Stimulated activated CD8-positive, alpha-beta memory T cell treated with anti-CD3 and anti-CD28 coated beads, Interleukin-2, amount 100 ng/mL, for 48 hours (primary cell): ENCODE measurements at places on chromosomes 1 and 21.

DNA sequence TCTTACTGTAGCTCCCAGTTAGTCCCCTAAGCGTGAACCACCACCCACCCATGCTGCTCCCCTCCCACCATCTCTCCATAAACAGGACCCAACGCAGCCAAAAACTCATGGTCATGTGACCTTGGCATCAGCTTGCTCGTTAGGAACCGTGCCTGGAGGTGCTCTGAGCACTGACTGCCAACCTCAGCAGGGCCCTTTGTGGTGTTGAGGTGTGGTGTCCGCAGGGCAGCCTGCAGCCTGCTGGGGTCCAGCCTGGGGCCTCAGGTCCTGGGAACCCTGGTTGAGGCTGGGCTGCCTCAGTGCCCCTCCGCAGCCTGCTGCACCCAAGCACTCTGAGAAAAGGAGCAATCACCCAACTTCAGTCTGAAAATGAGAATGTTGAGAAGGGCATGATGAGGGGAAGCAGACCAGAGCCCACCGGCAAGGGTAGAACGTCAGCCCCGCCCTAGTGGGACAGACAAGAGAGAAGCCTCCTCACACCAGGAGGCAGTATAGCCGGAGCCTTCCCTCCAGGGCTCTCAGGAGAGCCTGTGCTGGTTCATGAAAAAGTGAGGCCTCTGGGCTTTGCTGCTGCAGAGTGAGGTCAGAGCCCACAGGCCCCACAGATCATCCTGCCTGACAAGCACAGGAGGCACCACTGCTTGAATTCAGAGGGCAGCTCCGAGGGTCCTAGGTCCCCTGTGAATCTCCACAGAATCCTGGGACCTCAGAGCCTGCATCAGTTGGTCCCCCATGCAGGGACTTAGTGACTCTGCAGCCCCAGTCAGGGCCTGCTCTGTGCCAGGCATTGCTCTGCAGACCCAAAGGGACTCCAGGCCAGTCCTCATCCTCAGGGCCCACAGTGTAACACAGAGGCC, 4.9 kb upstream of the COL6A2 start:
- DNase-seq, result no peak

- no peak for DNase-seq
These were observed 180.7 kb downstream of the ZBTB18 start for GRCh38 chr1:244231572-244232315.

- DNase-seq, result no peak
These were observed 79.1 kb upstream of the PGD start for GRCh38 chr1:10319750-10320149.

DNA sequence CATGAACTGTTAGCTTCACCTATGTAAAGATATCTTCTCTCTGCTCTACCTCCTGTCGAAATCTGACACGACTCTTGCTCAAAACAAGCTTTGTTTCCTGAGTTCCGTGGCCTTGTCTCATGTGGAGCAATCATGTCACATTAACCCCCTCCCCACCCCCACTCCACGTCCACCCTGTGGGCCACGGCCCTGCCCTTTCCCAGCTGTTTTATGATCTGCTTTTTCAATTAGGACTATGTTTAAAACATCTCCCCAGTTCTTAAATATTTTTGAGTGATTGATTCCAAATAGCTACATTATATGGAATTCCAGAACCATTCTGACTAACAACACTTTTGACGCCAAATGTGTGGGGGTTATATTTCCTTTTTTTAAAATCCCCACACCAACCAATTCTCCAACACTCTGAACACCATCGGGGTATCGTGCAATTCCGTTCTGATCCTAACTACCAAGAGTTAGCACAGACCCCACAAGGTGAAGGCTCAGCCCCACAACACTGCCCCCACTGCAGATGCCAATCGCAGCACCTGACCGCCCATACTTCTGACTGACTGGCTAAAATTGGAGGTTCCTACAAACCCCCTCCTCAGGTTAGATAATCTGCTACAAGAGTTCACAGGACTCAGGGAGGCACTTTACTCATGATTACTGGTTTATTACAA, 12.7 kb upstream of the S100A8 start:
- no peak for DNase-seq
